WERI-Rb-1 (cell line): ENCODE measurements at places on chromosomes 13 and 19.

DNA sequence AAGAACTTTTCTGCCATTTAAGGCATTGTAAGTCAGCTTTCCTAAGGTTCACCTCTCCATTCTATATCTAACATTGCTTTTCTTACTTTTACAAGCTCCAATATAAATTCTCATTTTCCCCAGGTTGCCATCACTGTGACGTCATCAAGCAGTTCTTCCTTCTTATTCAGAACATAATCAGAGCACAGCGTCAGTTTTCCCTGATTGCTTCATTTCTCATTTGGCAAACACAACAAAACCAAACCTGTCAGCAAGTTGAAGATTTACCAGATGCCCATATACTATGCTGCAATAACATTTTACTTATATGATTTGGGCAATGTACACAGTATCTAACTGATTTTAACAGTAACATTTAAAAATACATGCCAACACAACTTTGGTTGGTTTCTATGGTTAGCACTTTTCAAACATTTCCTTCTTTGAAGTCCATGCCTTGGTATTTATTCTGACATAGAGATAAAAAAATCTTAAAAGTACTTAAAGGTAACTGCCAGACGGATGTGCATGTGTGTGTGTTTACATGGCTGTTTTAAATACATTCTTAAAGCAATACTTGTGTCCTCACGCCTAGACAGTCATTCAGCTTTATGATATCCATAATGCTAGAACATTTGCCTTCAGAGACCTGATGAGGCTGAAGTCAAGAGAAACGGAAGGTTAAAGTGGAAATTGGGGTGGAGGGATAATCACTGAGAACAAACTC is 264.0 kb downstream of the KLF12 start:
- no peak for DNase-seq

DNA sequence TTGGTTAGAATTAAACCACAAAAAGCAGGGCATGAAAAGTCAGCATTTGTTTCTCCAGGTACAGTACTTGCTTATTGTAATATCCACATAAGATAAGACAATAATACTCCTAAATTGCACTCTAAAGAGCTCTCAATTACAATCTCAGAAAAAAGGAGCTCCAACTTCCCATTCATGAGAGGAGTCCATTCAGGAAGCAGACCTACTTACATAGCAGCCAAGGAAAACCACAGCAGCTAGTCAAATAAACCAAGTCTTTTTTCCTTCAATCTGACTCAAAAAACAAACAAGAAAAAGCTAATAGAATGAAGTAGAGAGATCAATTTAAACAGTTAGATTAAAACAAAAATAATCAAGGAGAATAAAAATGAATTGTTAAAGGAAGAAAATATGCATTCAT is 885.2 kb upstream of the SLITRK6 start:
- no peak for DNase-seq

- DNase-seq: no peak
Measured at GRCh38 chr13:90623318-90624011, 724.0 kb upstream of the MIR17HG start.

GRCh38 chr13:35818633-35819067 is 312.5 kb downstream of the DCLK1 start:
- DNase-seq: no peak

DNA sequence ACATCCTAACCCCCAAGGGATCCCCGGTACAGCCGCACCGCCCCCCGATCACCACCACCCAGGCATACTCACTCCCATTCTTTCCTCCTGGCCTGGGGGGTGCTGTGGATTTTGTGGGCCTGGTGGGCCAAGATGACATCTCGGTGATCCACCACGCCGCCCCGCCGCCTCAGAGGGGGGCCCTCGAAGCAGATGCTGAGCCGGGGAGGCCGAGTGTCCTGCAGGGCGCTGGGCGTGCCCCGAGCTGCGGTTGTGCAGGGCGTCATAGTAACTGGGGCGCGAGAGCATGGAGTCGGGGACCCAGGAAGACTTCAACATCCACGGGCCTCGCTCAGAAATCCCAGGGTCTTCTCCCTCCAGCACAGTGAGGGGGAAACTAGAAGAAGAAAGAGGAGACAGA is 93.4 kb upstream of the CACNA1A start:
- no peak for DNase-seq

- DNase-seq: no peak
Measured at GRCh38 chr13:52067237-52067636, 42.7 kb downstream of the UTP14C start.

- no peak for DNase-seq
Measured at GRCh38 chr19:35296644-35297514, 4.9 kb downstream of the MAG start.

DNA sequence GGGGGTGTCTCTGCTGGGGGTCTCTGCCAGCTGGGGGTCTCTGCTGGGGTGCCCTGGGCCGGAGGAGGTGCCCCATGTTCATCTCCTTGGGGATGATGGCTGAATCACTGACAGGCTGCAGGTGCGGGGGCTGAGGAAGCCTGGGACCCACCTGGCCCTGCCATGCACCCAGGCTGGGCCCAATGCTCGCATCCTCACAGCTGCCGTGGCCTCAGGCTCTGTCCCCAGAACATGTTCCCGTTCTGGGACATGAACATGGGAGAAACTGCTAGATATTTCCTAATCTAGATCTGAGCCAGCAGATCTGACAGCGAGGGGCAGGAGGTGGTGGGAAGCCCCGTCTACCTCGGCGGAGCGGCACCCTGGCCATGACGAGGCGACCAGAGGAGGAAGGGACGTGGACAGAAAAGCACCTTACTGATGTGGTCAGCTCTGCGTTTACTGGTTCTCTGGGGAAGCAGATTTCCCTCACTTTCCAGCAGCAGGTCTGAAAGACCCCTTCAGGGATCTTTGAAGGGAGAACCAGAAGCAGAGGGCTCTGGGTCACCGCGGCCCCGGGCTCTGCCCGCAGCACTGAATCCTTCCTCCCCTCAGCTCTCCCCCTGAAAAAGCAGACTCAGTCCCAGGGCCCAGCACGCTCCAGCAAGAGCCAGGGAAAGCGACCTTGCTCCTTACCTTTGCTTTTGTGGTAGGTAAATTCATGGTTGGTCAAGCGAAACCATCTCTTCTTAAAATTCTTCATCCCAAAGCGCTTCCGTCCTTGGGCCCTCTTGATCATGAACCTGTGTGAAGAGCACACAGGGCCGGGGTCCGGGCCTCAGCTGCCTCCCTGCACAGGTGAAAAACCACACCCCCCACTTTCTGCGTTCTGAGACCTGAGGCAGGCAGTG is 26.5 kb upstream of the C13orf46 start:
- no peak for DNase-seq

GRCh38 chr19:11295180-11295579 is 780 bp upstream of the TSPAN16 start:
- DNase-seq: no peak
